HEK293T (cell line): ENCODE measurements at places on chromosomes 5 and 9.

DNA sequence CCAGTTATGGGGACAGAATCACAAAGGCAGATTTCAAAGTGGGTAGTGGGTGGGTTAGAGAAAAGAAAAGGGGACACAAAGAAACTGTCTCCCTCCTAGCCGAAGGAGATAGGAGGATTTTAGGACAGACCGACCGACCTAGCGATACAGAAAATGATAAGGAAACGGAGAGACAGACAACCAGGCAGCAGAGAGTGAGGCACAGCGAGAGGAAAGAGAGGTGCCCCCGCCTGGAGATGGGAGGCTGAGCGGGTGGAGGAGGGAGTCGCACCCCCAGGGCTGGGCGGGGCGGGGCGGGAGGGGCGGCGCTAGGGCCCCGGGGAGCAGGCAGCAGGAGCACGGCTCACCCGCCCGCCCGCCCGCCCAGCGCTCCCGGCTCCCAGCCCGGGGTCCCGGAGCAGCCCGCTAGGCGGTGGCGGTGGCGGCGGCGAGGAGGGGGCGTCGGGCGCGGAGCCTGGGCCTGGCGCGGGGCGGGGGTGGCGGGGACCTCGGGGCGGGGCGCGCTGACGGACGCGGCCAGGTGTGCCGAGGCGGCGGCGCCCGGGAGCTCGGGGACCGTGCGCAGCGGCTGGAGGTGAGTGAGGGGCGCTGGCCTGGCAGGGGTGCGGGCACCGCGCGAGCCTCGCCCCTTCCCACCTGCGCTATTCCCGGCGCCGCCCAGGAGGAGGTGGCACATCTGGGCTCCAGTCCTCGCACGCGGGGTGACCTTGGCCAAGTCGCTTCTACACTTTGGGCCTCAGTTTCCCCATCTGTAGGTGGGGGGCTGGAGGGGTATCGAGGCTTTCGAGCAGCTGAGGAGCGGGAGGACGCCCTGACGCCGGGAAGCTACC lies 15.9 kb upstream of the SYNPO start:
- DNase-seq, result peak; percentile 75

DNA sequence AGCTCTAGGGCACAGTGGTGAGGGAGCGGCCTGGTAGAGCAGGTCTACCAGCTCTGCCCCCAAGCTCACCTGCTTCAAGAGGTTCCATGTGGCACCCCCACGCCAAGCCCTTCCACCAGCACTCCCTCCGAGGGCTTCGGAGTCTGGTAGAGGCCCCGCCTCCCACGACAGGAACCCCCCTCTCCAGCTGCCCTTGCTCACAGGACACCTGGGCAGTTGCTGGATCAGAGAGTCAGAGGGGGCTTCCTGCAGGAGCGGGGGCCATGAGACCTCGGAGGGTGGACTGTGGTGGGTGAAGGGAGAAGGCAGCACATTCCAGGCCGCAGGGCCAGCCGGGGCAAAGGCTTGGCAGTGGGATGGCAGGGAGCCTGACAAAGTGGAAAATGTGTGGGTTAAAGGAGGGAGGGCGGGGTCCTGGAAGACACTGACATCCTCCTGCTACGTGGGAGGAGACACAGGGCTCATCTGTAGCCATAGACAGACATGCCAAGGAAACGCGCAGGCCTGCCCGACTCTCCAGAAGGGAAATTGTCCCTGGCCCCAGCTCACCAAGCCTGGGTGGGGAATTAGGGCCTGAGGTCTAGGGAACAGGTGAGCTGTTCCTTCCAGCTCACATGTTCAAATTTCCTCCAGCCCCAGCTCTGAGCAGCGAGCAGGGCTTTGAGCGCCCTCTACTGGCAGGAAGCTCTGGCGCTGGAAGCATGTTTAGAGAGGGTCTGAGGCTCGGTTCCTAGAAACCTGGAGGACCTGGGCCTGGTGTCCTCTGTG lies 74.2 kb downstream of the NTNG2 start:
- peak; percentile 80 for DNase-seq

DNA sequence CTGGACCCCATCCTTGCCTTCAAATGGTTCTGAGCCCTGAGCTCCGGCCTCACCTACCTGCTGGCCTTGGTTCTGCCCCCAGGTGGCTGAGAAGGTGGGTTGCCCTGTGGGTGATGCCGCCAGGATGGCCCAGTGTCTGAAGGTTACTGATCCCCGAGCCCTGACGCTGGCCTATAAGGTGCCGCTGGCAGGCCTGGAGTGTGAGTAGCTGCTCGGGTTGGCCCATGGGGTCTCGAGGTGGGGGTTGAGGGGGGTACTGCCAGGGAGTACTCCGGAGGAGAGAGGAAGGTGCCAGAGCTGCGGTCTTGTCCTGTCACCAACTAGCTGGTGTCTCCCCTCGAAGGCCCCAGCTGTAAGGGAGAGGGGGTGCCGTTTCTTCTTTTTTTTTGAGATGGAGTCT lies 5.2 kb downstream of the CEL start:
- DNase-seq, result no peak

DNA sequence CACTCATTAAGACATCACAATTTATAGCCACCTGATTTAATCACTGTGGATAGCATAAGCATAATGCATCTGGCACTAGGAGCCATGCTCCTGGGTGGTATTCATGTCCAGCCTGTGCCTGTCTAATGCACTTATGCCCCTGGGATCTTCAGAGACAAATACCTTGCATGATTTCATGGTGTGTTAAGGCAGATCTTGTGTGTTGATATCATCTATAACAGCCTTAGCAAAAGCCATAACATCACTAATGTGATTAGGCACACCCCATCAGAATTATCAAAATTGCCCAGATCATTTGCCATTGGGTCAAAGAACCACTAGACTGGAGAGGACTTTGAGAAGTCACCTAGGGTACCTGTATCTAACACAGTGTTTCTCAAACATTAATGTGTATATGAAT lies 43.7 kb upstream of the SELENOP start:
- no peak for DNase-seq

DNA sequence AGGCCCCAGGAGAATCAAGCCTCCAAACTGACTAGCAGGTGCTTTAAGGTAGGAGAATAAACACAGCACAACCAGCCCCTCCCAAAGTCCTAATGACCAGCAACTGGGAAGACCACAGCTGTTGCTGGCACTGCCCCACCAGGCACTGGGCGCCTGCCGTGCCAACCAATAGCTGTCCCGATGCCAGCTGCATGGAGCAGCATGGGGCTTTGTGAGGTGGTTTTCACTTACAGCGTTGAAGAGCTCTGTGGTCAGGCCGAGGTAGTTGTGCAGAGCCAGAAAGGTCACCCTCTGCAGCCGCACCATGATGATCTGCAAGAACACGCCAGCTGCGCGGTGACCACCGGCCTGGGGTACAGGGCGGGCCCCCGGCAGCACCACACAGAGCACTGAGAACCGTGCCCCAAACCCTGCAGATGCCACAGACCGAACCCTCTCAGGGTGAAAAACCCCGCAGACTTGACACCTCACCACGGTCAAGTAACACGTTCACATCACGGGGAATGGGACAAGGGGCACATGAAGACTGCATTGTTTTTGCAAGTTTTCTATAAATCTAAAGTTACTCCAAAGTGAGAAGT lies 28.7 kb downstream of the PNPLA7 start:
- DNase-seq, result no peak

GRCh38 chr9:82091610-82092009 lies 103.0 kb downstream of the SPATA31D1 start:
- DNase-seq, result no peak

DNA sequence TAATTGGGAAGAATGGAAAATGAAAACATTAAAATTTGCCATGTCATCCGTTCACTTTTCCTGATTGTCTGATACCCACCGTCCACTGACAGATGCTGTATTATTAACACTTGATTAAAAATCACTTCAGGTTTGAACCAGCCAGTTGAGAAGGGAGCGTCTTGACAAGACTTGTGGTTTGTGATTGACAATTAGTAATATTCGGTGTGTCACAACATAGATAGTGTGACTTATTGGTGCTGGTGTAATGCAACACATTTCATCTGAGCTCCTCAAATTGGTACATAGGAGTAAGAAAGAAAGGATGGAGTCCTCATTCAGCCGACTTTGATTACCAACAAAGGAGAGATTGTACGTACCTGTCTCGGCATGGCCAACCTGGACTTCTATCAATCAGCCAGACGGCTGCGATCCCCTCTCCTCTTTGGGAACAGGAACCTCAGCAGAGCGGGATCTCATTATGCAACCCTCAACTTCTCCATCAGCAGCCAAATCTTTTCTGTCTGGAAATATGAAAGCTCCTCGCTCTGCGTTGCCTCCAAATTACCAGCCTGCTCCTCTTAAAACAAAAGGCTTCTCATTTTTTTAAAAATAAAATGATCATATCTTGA lies 211.7 kb upstream of the MVB12B start:
- DNase-seq, result no peak
